Activated naive CD4-positive, alpha-beta T cell treated with anti-CD3 and anti-CD28 coated beads, Interleukin-2, amount 50 U/mL, for 72 hours (primary cell): ENCODE measurements at places on chromosomes 3 and 15. TPM values are rescaled to one million over a fixed set of nuclear protein-coding genes. Genes with fewer than 3 reads are reported as not detected.

- no peak for DNase-seq
Observed at GRCh38 chr3:84998545-84998944, 39.8 kb downstream of the CADM2 start.

- no peak for DNase-seq
Observed at GRCh38 chr3:15976524-15976923, 178.7 kb upstream of the ANKRD28 start.

DNA sequence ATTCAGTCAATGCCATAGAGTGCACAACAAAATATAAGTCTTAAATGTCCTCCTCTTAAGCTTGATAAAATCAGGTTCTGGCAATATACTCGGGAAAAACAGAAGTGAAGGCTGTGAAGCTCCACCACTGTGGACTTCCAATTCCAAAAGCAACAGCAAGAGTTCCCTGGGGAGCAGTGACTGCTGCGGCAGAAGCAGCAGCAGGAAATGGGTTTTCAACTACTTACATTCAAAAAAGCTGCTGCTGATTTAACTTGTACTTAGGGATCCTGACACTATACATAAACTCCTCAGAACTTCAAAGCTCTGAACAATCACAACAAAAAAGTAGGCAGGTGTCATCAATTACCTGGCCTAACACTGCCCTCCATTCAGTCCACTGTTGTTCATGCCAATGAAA is 4.7 kb downstream of the CEP152 start:
- DNase-seq: no peak

DNA sequence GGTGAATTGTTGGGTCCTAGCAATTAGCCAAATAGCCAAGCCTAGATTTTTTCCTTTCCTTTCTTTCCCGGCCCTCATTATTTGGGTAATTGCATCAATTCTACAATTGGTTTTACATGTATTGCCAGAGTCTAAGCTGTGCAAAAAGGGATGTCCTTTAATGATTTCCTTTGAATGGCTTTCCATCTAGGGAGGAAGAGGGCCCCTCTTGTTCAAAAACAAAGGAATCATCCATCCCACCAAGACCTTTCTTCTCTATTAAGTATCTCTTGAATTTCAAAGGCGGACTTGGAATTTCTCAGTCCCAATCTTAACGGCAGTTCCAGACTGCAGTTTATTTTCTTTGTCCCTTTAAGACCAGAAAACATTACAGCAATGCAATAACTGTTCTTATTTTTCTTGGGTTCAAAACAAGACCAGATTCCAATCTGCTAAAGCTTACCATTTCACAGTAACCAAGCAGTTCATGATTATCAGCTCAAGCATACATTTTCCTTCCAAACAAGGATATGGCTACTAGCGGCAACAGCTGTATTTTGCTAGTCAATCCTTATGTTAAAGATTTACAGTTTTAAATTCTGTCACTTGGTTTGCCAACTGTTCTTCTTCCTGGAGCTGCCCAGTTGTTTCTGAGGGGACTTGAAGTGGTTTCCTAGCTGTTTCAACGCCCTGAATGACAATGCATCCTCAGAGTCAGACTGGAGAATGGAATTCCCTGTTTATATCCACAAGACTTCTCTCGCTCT is 91.4 kb upstream of the LRIG1 start:
- DNase-seq: no peak

GRCh38 chr3:194675680-194676079 is 3.7 kb upstream of the LSG1 start:
- DNase-seq: no peak

The C3orf85 gene
- not detected for total RNA-seq

The CASR gene
- total RNA-seq: not detected
